ENCODE measurements at places on chromosomes 2 and 18. TPM values are rescaled to one million over a fixed set of nuclear protein-coding genes. Genes with fewer than 3 reads are reported as not detected.
A peak's percentile ranks its signal among the peaks of the same experiment; 100 is the strongest.

TMEM178A gene
- 13.6 TPM for total RNA-seq

DNA sequence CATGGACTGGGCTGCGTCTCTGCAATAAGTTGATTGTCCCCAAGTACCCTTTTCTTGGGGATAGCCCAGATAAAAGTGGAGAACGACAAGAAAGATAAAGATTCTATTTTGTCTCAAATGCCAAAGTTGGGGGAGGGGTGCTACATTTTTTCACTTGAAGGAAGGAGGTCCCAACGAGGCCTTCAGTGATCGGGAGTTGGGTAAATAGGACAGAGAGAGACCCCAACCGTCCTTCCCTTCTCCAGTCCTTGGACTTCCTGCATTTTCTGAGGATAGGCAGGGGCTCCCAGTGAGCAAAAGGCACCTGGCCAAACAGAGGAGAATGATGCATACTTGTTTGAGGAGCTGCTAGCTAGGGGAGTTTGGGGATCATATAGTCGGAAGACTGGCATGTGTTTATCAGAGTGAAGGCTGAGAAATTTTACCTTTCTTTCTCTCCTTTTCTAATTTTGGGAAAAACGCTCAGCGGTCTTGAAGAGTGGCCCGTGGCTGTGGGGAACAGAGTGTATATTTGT is 3.5 kb upstream of the EN1 start:
- H3K27me3 ChIP-seq: peaks cover 97% of the 10 kb centered on the region
- peaks cover 62% of the 10 kb centered on the region for H3K4me1 ChIP-seq
- no peaks in the 10 kb centered on the region for H3K36me3 ChIP-seq

DNA sequence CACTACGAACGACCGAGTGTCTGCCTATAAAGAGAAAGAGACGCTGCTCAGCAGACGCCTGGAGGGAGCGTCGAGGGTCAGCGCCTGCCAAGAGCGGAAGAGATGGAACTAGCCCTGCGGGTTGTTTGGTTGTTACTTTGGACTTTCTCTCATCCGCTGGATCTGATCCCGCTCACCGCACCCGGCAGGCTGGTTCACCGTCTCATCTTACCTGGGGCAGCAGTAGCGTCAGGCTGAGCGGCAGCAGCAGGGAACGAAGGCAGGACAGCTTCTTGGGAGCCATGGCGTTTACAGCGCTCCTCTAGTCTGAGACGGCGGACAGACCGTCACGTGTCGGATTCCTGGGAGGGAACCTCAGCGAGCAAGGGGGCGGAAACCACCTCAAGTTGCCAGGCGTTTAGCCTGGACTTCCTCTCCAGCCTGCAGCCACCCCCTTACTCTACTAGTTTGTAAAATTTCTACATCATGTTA is 1.9 kb downstream of the GLB1L start:
- no peak for DNase-seq
- H3K36me3 ChIP-seq: no peaks in the 10 kb centered on the region
- H3K4me3 ChIP-seq: peak overlapping the region; percentile 37

DNA sequence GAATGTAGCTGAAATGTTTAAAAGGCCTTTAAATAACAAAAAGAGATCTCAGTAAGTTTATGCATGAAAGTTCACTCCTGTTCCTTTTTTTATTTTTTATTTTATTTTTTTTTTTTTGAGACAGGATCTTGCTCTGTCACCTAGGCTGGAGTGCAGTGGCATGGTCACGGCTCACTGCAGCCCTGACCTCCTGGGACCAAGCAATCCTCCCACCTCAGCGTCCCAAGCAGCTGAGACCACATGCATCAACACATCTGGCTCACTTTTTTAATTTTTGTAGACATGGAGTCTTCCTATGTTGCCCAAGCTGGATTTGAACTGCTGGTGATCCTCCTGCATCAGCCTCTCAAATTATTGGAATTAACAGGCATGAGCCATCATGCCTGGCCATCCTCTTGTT is 84.3 kb downstream of the KANSL1L start:
- H3K27me3 ChIP-seq: no peaks in the 10 kb centered on the region
- no peaks in the 10 kb centered on the region for H3K4me1 ChIP-seq
- no peak overlapping the region for H3K27ac ChIP-seq
- no peak for DNase-seq
- H3K36me3 ChIP-seq: no peaks in the 10 kb centered on the region
- H3K4me3 ChIP-seq: no peak overlapping the region

GRCh38 chr2:239059854-239060253 is 212.0 kb downstream of the TWIST2 start:
- no peak overlapping the region for H3K27ac ChIP-seq
- H3K36me3 ChIP-seq: peaks cover 8% of the 10 kb centered on the region
- H3K4me3 ChIP-seq: no peak overlapping the region
- H3K4me1 ChIP-seq: 0 out of 2 replicates have a peak, but pooled peaks cover 3% of the 10 kb centered on the region
- no peak for DNase-seq
- H3K27me3 ChIP-seq: no peaks in the 10 kb centered on the region

Data from WTC11 (cell line).